Left ventricle myocardium inferior (tissue), 1 donor: ENCODE measurements at places on chromosomes 11 and 22. TPM values are rescaled to one million over a fixed set of nuclear protein-coding genes. Genes with fewer than 3 reads are reported as not detected.

TRPM5 gene
- total RNA-seq = not detected

DNA sequence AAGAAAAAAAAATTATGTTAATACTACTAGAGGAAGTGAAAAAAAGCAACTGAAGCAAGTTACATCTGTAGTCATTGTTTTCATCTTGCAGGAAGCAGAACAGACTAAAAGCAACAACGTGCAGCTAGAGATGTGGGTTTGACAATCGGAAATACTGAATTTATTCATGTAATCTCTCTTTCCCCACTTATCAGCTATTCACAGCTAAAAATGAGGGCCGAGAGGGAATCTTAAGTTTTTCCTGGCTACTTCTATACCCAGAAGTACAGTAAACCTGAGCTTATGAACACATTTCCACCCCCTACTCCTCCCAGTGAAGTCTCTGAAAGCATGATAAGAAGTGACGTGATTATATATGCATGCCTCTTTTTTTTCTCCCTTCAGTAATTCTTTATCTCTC is 116.5 kb downstream of the SPON1 start:
- no peak overlapping the region for H3K27ac ChIP-seq
- peaks cover 44% of the 10 kb centered on the region for H3K27me3 ChIP-seq
- no peaks in the 10 kb centered on the region for H3K36me3 ChIP-seq
- DNase-seq = no peak

DNA sequence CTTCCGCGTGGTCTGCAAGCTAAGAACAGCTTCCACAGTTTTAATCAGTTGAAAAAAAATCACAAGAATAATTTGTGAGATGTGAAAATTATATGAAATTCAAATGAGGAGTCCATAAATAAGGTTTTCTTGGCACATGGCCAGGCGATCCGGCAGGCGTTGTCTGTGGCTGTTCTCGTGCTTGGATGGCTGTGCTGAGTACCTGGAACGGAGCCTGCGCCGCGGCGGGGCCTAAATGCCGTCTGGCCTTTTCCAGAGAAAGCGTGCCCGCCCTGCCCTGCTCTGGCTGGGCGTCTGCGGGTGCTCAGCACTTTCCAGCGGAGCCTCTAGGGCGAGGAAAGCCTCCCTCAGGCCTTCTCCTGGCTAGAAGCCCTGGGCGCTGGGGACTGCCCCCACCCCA is 41.8 kb downstream of the OSBPL5 start:
- H3K4me1 ChIP-seq = peaks cover 65% of the 10 kb centered on the region
- H3K27me3 ChIP-seq = no peaks in the 10 kb centered on the region
- peak overlapping the region; percentile 85 for H3K27ac ChIP-seq
- H3K36me3 ChIP-seq = peaks cover 39% of the 10 kb centered on the region
- DNase-seq = peak; percentile 88

MAPK8IP1 gene
- total RNA-seq = 4.6 TPM
